ENCODE measurements at places on chromosomes 12 and 14.

GRCh38 chr12:75784591-75784990 is 247.0 kb downstream of the PHLDA1 start:
- no peak for DNase-seq

GRCh38 chr12:95321516-95322246 is 104.1 kb downstream of the VEZT start:
- no peak for DNase-seq

DNA sequence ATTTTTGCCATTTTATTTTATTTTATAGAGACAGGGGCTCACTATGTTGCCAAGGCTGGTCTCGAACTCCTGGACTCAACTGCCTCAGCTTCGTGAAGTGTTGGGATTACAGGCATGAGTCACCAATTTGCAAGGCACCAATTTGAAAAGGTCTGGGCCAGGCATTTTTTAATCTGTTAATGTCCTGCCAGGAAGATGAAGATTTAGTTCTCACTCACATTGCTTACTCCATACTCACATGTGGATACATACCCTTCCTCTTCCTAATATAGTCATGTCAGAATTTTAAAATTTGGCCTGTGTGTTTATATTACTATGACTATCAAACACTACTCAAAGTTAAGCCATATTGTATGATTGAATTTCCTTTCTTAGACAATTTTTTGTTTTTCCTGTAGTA is 15.3 kb upstream of the EML1 start:
- no peak for DNase-seq

GRCh38 chr14:72270147-72270727 is 338.0 kb downstream of the RGS6 start:
- DNase-seq = no peak

DNA sequence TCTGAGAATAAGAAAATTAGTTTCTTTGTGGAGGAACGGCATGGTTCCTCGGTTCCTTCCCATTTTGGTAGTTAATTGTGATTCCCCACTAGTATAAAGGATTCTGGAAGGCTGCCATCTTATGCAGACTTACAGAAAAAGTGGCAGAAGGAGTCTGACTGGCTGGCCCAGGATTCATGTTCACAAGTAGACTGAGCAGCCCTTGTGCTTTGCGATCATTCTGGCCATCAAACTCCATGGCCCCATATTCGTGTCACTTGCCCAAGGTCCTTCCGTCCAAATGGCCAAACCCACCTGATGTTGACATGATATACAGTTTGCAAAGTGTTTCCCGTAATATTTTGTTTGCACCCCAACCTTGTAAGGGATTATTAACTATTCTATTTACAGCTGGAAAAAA is 297.2 kb upstream of the AMIGO2 start:
- DNase-seq = no peak

- DNase-seq = no peak
These were observed 26.3 kb downstream of the ANAPC5 start for GRCh38 chr12:121325922-121326396.

- DNase-seq = no peak
These were observed 529 bp downstream of the PHLDA1 start for GRCh38 chr12:76031081-76031413.

DNA sequence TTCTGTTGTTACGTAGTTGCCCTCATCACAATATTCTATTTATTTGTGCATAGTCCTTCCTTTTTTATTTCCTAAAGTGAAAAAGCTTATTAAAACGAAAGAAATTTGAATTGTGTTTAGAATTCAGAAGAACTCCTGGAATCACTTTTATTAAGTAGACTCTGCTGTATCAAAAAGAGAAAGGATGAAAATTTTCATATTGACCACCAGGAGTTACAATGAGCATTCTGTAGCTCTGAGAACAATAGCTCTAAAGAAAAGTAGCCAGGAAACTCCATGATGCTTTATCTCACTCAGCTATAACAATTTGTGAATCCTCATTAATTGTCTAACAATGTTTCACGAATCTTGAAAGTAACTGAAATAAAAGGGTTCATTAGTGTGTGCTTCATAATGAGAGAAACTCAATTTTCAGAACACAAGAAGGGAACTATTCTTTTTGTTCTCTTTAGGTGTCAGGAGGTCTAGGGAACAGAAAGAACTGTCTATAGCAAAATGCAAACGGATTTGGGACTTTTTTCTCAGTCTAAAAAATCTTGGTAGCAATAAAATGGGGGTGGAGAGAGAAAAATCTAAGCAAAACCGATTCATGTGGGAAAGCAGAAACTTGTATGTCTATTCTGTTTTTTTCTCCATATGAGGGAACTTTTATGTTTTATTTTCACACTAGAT is 19.3 kb downstream of the ASCL1 start:
- DNase-seq = no peak

DNA sequence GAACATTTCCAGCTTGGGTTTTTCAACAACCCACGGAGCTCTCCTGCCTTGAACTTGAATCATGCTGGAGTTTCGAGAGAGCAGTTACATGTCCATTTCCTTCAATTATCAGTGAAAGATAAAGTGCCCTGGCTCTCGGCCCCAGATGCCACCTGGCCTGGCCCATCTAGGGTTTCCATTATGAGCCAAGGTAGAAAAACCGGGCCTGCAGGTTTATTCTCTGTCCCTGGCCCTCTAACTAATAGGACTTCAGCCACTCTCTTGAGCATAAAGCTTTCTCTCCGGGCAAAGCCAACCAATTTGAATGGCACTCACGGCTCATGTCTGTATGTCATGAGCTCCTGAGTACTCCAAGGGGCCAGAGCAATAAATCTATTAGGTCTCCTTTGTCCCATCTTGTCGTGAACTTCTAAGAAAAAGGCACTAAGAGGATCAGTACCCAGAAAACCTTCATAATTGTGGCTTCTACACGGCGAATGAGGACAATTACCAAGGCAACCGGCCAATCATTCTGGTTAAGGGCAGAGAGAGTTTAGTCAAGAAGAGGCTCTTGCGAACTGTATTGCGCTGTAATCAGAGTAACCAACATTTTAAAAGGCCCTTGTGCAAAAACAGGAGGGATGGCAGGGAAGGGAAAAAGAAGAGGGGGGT is 392.3 kb downstream of the MED13L start:
- DNase-seq = no peak

DNA sequence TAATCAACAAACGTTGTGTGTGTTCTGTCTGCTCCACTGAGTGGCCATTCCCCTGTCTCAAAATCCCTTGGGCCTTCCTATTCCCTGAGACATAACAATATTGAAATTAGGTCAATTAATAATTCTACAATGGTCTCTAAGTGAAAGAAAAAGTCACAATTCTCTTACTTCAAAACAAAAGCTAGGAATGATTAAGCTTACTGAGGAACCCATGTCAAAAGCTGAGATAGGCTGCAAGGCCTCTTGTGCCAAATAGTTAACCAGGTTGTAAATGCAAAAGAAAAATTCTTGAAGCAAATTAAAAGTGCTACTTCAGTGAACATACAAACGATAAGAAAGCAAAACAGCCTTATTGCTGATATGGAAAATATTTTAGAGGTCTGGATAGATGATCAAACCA is 65.0 kb upstream of the AMIGO2 start:
- no peak for DNase-seq

- no peak for DNase-seq
These were observed 168.0 kb downstream of the EGLN3 start for GRCh38 chr14:33782923-33783322.

GRCh38 chr12:63045020-63045860 is 105.8 kb downstream of the AVPR1A start:
- no peak for DNase-seq

- DNase-seq = no peak
These were observed 258.6 kb downstream of the IPO8 start for GRCh38 chr12:30437044-30437443.

GRCh38 chr12:24469089-24469488 is 479.8 kb downstream of the BCAT1 start:
- no peak for DNase-seq

DNA sequence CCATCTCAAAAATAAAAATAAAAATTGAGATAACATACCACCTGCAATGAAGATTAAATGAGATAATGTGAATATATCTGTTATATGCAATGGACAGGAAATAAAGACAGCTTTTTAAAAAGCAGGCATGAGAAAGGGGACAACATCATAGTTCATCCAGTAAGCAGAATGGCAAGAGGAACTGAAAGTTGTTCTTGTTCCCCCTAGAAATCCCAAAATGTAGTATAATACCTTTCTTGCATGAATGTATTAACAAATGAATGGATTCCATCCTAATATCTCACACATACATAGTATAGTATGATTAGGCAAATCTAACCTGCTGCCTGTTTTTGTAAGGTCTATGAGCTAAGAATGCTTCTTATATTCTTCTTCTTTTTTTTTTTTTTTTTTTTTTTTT is 31.4 kb downstream of the FGD6 start:
- DNase-seq = no peak

DNA sequence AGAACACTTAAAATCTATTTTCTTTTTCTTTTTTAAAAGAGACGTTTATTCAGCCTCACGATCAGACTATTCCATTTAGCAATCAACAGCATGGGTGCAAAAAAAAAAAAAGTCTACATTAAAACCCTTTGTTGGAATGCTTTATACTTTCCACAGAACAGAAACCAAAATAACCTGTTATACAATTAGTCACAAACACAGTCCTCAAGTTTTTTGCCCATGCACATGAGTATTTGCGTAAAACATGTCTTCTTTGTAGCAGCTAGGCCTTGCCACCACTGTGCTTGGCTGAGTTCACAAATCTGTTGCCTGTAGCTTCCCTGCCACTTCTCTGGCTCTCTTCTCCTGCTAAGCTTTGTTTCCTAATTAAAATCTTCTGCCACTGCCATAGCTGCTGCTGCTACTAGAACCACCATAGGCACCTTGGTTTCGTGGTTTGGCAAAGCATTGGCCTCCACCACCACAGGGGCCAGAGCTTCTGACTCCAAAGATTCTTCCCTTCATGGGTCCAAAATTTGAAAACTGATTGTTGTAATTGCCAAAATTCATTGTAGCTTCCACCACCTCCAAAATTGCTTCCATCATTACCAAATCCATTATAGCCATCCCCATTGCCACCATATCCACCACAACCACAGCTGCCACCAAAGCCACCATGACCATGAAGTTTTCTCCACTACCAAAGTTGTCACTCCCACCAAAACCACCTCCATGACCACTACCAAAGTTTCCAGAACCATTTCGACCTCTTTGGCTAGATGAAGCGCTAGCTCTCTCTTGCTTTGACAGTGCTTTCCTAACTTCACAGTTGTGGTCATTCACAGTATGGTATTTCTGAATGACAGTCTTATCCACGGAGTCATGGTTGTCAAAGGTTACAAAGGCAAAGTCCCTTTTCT is 38.1 kb downstream of the KLRG1 start:
- DNase-seq = no peak

DNA sequence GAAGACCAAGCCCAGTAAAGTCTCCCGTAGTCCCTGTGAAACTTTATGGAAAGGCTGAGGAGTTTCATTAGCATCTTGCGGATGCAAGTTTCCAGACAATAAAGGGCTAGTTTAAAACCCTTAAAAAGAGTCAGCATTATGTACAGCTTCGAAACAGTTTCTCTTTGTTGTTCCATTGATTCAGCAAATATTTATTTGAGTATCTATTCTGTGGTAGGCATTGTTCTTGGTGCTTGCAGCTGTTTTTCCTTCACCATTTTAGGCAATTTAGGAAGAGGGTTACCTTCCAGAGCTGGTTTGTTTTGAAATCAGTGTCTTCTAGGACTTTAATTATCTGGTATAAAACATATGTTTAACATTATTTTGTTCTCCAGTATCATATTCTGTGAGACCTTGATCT is 1.5 kb downstream of the SLIRP start:
- DNase-seq = no peak

DNA sequence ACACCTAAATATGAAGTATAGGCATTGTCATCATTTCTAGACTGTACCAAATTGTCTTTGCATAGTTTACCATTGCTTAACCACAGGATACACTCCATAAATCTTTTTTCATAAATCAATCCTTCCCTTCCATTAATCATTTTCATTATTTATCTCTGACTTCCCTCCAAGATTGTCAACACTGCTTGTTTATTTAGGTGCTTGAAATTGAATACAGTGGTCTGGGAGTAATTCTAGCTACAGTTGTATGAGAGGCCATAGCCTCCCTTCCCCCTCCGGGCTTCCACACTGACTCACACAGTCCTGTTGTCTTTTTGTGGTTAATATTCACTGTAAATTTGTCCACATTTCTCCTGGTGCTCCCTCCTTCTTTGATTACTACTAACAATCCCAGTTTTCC is 114.2 kb upstream of the ARID2 start:
- no peak for DNase-seq

GRCh38 chr14:101808020-101808641 is 46.6 kb downstream of the PPP2R5C start:
- no peak for DNase-seq

- DNase-seq = no peak
These were observed 38.4 kb downstream of the AKAP6 start for GRCh38 chr14:32367516-32367915.

DNA sequence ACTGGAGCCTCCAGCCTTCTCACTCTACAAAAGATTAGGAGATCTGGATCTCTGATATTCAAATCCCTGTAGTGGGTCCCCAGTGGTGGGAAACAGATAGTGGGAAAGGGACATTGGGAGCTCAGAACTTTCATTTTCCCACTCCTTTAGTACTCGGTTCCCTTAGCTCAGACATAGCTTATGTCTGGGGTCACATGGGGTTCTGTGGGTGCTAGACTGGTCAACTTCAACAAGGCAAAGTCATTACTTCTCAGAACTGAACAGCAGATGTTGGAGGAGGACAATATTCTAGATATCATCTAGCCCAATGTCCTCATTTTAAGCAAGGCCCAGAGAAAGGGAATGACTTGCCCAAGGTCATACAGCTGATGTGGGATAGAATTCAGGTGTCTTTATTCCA is 19.5 kb upstream of the ITGA5 start:
- no peak for DNase-seq

DNA sequence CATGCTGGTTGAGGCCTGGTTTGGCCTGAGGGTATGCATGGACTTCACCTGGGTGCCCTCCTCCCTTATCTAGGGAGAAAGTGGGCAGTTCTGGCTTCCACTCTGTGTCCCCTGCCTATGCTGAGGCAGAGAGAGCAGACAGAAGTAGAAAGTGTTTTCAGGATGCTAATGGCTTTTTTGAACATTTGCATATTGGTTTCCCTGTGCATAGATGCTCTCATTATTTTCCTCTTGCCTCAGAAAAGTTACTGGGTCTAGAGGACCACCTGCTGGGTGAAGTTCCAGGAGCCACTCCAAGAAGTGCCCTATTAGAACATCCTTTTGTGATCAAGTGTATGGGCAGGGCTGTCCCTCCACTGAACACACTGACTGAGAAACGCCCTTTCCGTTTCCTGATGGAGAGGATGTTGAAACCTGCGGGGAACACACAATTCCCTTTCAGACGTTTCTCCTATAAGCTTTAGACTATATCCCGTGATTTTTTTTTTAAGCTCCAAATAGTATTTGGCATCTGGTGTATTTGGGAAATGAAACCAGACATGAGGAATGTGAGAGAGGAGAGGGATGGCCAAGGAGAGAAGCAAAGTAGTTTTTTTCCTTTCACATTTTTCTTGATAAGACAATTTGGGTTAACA is 66.6 kb downstream of the DAAM1 start:
- no peak for DNase-seq

DNA sequence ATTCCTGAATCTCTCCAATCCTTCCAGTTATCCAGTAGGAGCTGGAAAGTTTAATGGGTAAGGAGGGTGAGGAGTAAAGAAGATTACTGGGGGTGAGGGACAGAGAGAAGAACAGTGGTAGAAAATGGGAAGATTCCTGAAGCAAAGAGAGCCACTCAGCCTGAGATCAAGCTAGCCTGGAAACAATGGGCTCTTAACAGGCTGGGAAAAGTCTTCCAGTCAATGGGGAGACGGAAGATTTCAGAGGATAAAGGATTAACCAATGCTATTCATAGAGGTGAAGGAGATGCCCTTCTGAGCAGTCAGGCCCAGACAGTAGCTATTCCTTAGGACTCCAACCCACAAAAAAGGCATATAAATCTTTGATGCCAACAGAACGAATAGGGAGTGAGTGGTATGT is 14.8 kb downstream of the GDF11 start:
- DNase-seq = no peak
